ENCODE measurements at places on chromosomes 2 and 18. TPM values are rescaled to one million over a fixed set of nuclear protein-coding genes. Genes with fewer than 3 reads are reported as not detected.

- no peak for DNase-seq
Observed at GRCh38 chr2:96256611-96257113, 9.1 kb downstream of the TMEM127 start.

Gene SKA1
- 0.20 TPM for total RNA-seq

- no peak for DNase-seq
Observed at GRCh38 chr18:47512726-47513435, 261.4 kb upstream of the SKOR2 start.

Gene ALPG
- total RNA-seq, result not detected

DNA sequence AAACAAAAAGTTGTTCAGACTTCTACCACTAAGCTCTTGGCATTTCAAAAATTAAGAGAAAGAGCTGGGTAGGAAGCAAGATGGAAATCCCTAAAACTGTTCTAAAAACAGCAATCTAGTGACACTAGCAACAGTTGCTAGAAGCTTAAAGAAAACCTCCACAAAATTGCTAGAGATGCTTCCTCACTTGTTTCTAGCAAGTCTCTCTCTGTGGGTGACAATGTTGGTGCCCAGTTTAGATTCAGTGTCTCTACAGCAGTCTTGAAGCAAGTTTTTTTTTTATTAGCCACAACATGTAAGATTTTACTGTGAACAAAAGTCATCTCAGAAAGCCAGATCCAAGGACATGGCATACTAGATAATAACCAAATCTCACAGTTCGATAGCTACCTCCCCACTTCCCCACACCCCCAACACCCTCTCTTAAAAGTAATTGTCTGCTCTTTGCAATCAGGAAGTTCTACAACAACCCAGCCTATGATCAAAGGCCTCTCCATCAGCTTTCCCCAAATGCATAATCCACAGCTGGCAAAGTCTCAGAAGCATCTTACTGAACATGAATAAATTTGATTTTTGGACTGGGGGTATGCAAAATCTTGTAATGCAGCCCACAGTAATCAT lies 70.0 kb downstream of the ANKRD44 start:
- DNase-seq, result no peak

- DNase-seq, result no peak
Observed at GRCh38 chr2:228522276-228522675, 340.8 kb upstream of the SPHKAP start.

GRCh38 chr2:207291625-207292252 lies 126.0 kb upstream of the KLF7 start:
- DNase-seq, result no peak
